ENCODE measurements at places on chromosomes 5 and 9.

GRCh38 chr5:107997338-107997980 is 326.7 kb upstream of the EFNA5 start:
- DNase-seq = peak; percentile 23

- no peak for DNase-seq
These were observed 108.7 kb downstream of the TRIM32 start for GRCh38 chr9:116795821-116796220.

GRCh38 chr5:160327818-160328217 is 15.5 kb upstream of the CCNJL start:
- DNase-seq = no peak

DNA sequence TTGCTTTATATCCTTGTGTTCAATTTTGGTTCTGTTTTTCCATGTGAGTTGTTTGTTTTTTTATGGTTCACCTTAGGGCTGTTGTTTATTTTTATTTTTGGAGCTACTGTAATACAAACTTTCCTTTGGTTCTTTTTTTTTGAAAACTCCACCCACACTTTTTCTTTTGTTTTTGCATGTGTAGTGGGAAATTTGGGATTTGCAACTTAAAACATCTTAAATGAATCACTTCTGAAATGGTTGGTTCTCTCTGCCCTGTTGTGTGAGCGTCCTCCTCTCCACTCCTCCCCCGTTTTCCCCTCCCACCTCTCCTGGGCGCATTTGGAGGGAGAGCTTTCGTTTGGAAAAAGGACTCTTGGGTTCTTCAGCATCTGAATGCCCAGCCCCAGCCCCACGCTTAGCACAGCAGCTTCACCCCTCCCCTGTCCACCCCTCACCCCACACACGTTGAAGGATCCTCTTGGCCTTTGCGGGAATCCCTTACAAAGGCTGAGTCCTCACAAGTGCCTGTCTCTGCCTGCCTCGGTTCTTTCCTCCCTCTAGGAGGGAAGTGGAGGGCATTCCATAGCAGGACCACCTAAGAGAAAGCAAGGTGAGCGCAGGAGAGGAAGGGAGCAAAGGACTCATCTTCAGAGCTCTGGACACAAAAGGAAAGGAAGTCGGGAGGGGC is 67.2 kb downstream of the DMRT1 start:
- DNase-seq = no peak

DNA sequence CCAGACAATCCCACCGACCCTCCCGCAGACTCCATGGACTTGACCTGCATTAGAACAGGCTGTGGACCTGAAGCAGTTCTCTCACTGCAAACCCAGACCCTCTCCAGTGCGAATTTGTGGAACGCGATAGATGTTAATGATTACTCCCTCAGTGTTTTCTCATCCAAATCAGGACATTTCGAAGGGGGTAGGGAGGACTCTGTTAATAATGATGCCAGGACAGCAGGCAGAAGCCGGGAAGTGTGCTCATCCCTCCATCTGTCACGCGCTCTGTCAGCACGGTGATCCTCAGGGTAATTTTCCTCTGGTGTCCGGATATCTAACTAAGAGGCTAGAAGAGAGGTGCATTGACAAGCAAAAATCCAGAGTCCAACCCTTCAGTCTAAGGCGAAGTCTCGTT is 18.8 kb downstream of the RAPGEF1 start:
- DNase-seq = no peak

Data from smooth muscle cell of the brain vasculature (primary cell).